Activated T-helper 1 cell treated with anti-CD3 and anti-CD28 coated beads, Interleukin-12 subunit alpha, Interleukin-12 subunit beta, Interleukin-2, Interleukin-4 antibody, amounts not matched to agents 30 ng/mL and 10 ng/mL and 1 ng/mL, durations not matched to agents 14 hours and 24 hours and 36 hours (primary cell): ENCODE measurements at places on chromosomes 1 and 21. TPM values are rescaled to one million over a fixed set of nuclear protein-coding genes. Genes with fewer than 3 reads are reported as not detected.

Gene ANKRD35
- total RNA-seq: 0.37 and 0.52 TPM in 2 replicates

Gene LCE1F
- not detected in 2 replicates for total RNA-seq

Gene DYNLT5
- not detected in 2 replicates for total RNA-seq

Gene RNF186
- not detected in 2 replicates for total RNA-seq

Gene SARS1
- total RNA-seq: 147 and 154 TPM in 2 replicates
